Stomach (tissue), 19 donors: ENCODE measurements at places on chromosomes 1 and 21. TPM values are rescaled to one million over a fixed set of nuclear protein-coding genes. Genes with fewer than 3 reads are reported as not detected.
A peak's percentile ranks its signal among the peaks of the same experiment; 100 is the strongest.

DNA sequence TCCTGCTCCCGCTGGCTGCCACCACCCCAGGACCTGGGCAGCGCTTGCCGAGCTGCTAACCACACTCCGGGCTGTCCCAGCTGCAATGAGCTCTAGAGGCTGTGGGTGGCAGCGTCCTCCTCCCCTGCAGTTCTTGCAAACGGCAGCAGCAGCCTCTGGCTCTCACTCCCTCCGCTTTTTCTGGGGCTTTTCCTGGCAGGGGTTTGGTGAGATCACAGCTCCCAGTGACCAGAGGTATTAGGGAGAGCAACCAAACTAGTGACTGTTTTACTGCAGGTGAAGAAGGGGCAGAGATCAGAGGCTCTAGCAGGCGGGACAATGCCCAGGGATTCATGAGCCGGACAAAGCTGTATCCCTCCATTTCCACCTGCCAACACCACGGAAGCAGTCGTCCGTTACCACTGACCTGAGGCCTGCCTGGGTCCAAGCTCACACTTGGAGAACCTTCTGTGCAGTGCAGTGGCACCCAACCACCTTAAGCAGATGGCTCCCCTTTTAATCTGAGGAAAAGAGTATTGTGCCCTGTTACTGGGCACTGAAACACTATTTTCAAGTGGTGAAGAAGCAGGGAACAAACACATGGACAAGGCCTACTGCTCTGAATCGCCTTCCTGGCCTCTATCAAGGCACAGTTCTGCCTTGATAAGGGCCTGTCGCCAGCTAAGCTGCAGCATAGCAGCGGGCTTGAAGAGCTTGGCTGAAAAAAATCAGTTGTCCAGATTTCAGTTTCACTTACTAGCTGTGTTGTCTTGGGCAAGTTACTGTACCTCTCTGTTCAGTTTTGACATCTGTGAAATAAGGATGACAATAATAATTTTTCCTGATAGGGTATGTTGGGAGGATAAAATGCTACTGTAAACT, at the start of gene F5:
F5 (minus strand) TSS at position 87 of the 861 bp plus-strand sequence. CDS start 95 bp downstream, outside the sequence.
- DNase-seq = peak; percentile 91

DNA sequence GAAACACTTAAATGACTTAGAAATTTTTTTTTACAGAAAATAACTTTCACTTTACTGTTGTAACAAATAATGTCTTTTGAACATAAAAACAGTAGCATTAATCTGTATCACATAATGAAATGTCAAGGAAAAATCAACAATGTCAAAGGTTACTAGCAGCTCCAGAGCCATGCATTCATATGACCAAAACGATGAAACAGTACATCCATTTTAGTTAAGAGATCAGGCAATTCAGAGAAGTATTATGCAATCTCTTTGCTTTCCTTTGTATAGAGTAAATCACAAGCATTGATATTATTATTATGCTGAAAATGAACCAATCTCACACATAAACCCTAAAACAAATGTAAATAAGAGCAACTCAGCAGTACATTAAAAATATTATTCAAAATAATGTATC, 748.9 kb downstream of the PLA2G4A start:
- DNase-seq = no peak

GRCh38 chr1:221435504-221435904, 306.4 kb downstream of the DUSP10 start:
- DNase-seq = peak; percentile 73

DNA sequence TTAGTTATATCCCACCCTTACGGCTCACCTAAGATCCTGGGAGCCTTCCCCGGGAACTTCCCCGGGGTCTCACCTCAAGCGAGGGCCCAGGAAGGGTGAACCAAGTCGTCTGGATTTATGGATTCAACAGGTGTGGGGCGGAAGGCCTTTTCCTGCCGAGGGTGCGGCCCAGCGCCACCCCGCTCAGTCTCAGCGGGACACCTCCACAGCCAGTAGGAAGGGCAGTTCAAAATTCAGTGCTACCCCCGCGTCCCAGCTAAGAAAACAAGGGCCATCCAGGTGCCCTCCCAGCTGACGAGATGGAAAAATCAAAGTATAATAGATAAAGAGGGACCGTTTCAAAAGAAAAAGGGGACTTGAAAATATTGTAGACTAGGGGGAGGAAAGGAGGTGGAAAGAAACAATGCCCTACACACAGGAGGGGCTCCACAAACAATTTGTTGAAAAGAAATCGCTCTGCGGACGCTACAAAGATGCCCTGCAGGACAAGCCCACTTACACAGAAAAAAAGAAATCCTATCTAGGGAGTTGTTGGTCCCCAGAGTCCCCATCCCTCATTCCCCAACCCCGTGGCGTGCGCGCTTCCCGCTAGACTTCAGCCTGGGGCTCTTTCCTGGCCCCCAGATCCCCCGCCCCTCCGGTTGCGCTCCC, 1.3 kb downstream of the SLC2A1 start:
- DNase-seq = peak; percentile 66

GRCh38 chr1:206125346-206125745, 8.2 kb upstream of the AVPR1B start:
- DNase-seq = no peak

DNA sequence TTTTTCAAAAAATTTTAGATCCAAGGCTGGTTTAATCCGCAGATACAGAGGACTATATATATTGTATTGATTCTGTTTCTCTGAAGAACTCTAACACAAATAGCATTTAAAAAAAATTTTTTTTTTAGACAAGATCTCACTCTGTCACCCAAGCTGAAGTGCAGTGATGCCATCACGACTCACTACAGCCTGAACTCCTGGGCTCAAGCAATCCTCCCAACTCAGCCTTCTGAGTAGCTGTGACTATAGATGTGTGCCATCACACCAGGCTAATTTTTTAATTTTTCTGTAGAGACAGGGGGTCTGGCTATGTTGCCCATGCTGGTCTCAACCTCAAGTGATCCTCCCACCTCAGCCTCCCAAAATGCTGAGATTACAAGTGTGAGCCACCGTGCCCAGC, 3.0 kb downstream of the ANKRD45 start:
- no peak for DNase-seq

GRCh38 chr1:28118640-28119307, 30.4 kb upstream of the EYA3 start:
- DNase-seq = no peak

DNA sequence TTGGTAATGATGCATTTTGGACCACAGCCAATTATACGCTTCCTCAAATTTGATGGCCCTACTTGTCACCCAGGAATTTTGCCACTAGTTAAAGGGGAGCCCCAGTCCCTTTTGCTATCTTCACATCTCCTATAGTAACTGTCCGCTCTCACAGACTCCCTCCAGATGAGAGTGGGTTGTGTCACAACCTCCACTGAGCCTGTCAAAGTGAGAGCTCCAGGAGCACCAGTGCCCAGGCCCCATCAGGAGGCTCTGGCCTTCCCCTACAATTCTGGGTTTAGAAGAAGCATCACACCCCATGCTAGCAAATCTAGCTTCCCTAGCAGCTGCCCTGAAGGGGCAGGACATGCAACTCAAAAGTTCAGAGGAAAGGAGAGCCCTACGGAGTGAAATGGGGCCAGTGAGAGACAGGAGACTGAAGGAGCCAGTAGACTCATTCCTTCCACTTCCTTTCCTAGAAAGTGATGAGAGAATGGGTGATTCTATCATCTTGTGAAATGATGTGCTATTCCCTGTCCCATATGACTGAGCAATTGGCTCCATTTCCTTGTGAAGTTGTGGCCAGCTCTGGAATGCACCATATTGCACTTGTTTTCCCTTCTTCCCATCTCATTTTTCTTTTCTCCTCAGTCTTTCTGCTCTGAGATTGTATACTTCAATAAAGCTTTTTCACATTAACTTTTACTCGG, 541.3 kb downstream of the DPYD start:
- no peak for DNase-seq

GRCh38 chr1:206800411-206800810, 28.1 kb upstream of the IL10 start:
- DNase-seq = no peak

DNA sequence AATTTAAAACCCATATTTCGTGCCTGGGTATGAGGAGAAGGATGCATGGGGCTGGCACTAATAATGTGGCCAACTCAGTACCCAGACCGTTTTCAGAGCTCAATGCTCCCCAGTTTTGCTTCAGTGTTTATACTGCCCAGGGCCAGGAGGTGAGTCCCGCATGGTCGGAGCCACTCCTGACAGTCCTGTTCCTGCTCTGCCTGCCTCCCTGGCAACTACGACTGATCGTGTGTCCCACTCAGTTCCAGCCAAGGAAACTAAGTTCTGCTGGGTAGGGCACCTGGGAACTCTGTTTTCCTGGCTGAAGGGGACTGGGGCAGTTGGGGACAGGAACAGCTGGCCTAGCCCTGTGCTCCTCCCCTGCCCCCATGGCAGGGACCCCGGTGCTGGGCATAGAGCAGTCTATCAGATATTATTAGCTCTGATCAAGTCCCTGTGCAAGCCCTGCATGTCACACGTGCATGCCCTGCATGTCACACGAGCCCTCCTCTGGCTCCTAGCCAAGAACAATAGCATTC, 19.2 kb downstream of the S100A7 start:
- DNase-seq = no peak

GRCh38 chr1:219651993-219652392, 39.1 kb upstream of the ZC3H11B start:
- DNase-seq = no peak

- DNase-seq = no peak
Observed at GRCh38 chr1:187121661-187122060, 292.9 kb downstream of the PLA2G4A start.

DNA sequence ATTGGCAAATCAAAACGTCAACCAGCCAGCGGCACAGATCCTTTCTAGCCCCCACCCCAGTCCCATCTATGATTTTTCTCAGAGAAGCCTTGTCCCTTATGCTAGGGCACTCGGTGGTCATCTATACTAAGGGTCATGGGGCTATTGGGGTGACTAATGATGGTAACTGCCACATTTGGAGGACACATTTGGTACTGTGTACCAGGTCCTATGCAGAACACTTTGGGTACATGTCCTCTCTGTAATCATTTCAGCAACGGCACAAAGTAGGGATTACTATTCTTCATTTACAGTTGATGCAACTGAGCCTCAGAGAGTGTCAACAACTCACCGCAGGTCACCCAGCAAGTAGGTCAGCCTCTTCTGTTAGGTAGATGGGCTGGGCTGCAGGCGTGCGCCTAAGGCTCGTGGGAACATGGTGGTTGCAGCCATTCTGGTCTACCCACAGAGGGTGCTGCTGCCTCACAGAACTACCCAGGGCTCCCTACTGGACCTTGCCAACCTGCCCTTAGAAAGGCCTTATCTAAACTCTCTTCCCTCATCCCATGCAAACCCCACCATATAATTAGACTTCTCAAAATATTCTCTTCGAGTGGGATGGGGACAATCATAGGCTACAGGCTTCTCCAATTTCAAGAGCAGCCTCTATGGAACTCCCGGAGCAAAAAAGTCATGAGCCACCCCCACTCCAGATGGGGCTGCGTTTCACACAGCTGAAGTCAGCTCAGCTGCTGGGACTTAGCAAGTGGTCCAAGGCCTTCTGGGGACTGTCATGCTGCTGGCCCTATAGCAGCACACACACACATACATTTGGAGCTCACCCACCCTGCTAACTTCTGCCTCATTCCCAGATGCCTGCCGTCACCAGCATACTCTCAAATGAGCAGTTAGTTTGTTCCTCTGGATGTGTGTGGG, 5.8 kb upstream of the SDHB start:
- DNase-seq = peak; percentile 88

DNA sequence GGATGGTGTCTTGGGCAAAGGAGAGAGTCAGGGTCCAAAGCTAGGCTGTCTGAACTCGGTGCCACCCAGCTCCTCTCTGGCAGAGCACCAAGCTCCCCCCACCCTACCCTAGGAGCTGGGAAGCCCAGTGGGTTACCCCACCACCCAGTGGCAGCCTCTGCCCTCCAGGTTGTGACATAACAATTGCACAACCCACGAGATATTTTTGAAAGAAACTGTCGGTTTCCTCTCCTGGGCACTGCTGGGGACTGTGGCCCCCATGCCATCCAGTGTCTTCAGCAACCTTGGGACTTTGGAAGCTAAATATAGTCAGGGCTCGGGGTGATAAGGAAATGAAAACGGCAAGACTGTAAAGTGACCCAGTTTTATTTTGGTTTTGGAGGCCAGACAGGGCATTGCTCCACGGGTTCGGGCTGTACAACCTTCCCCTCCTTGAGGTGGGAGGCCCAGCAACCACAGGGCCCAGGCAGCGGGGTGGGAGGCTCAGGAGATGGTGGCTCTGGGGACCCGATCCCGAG, 1.4 kb downstream of the CITED4 start:
- no peak for DNase-seq

- DNase-seq = peak; percentile 87
Observed at GRCh38 chr1:36384542-36385409, 948 bp downstream of the STK40 start.

The PLK3 gene
- 9.5 TPM for polyA plus RNA-seq

The CENPL gene
- 2.6 TPM for polyA plus RNA-seq

The KAZN gene
- 4.6 TPM for polyA plus RNA-seq

The TRAPPC3 gene
- polyA plus RNA-seq = 62.8 TPM

The TBCE gene
- polyA plus RNA-seq = 23.6 TPM

The AKNAD1 gene
- 0.37 TPM for polyA plus RNA-seq
